ENCODE measurements at places on chromosomes 1 and 21.

- peak; percentile 55 for DNase-seq
Measured at GRCh38 chr1:25695090-25695770, 78.6 kb downstream of the MAN1C1 start.

GRCh38 chr1:159562680-159563079 is 24.9 kb upstream of the APCS start:
- DNase-seq = no peak

DNA sequence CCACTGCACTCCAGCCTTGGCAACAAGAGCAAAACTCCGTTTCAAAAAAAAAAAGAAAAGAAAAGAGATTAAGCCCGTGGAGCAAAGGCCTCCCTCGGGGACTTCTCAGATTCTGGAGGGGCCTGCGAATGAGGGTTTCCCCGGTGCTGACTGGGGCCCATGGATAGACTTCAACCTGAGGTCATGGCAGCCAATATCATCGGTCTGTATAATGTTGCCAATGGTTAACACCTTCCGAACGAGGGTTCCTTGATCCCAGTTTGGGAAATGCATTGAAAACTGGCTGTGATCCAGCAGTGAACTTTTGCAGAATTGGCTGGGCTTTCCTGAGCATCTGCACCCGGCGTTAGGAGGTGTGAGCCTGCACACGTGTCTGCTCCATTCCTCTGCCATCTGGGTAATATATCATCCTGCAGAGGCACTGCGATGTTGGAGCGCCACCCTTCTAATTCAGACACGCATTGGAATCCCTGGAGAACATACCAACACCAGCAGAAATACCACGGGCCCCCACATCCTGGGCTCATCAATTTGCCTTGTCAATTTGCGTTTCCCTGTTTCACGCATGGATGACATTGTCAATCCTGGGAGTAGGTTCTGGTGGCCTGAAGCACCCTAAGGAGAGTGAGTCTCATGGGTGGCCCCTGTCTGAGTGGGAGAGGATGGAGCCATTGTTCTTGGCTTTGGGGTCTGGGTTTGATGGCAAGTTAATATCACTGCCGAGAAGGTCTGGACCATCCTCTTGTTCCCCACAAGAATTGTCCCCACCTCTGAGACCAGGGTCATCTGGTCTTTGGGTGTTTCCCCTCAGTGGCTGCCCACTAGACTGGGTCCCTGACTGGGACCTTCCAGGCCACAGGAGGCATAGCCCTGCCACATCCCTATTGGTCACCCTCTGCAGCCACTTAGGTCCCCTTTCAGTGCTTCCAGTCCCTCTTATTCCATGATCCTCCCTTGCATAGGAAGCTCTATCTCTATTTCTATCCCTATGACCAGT is 441.0 kb downstream of the PTPRU start:
- DNase-seq = no peak

DNA sequence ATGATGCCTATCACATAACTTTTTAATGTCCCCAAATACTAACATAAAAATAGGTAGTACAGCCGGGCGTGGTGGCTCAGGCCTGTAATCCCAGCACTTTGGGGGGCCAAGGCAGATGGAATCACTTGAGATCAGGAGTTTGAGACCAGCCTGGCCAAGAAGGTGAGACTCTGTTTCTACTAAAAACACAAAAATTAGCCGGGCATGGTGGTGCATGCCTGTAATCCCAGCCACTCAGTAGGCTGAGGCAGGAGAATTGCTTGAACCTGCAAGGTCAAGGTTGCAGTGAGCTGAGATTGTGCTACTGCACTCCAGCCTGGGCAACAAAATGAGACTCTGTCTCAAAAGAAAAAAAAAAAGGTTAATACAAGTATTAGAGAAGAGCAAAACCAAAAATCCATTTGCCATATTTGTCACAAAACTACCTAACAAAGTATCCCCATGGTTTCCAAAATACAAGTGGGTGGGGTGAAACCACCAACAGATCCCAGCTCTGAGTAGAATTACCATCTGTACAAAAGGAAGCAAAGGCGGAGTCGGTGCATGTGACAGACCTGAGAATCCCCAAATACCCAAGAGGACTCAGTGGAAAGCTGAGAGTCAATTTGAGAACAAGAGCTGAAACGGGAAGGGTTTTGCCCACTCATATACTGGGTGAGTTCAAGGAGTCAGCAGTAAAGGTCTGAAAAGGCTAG is 113.2 kb downstream of the TOMM20 start:
- no peak for DNase-seq

- DNase-seq = no peak
Measured at GRCh38 chr1:89578151-89578550, 53.5 kb downstream of the LRRC8B start.

- DNase-seq = no peak
Measured at GRCh38 chr1:38360807-38361206, 314.2 kb upstream of the POU3F1 start.

- no peak for DNase-seq
Measured at GRCh38 chr1:99748419-99748818, 18.0 kb downstream of the FRRS1 start.

- DNase-seq = peak; percentile 86
Measured at GRCh38 chr1:8873506-8874229, 4.8 kb downstream of the ENO1 start.

DNA sequence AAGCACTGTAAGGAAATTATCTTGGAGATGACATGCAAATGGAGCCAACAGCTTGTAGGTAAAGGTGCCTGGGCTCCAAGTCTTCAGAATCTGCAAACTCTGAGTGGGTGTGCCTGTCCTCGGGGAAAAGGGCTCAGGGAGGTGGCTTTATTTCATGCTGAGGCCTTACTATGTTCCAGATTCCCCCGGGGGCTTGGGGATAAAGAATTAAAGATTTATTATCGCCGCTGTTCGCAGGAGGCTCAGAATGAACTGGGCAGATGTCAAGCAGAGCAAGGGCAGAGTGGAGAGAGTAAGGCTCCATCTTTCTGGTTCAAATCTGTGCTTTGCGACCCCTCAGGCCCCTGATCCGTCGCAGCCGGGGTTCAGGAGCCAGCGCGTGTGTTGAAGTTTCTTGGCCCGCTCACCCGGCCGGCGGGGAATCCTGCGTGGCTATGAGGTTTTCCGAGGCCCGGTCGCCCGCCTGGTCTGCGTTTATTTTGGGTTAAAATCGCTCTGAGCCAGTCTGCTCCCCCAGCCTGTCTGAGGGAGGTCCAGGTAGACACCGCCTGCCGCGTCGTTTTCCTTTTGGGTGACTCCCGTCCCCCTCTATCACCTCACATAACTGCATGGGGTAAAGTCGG is 19.5 kb downstream of the RHOU start:
- DNase-seq = no peak

DNA sequence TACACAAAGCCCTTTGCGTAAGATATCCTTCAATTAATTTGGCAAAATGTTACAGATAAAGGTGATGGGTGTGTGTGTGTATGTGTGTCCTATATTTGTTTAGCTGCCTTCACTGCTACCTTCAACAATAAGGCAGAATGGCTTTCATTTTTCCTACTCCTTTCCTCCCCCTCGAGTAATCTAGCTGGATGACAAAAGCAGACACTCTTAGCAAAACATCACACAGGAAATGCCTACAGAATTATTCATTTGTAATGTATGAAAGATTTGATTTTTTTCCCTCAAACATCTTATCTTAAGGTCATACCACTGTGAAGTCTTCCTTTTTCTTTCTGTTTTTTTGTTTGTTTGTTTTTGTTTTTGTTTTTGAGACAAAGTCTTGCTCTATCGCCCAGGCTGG is 10.6 kb downstream of the PTPN22 start:
- DNase-seq = no peak

DNA sequence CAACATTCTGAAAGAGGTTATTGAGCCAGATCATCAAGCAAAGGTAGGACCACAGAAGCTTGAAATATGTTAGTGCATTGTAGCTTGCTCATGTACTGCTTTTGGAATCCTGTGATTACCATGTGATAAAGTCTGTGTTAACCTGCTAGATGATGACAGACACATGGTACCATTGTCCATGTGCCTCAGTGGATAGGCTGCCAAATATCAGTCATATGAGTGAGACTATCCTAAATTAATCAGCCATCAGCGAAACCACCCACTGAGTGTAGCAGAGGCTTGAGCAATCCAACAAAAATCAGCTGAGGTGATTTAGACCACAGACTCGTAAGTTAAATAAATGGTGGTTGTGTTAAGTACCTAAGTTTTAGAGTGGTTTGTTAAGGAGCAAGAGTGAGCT is 32.7 kb upstream of the CRB1 start:
- no peak for DNase-seq

GRCh38 chr1:36327421-36328087 is 4.1 kb upstream of the EVA1B start:
- no peak for DNase-seq

DNA sequence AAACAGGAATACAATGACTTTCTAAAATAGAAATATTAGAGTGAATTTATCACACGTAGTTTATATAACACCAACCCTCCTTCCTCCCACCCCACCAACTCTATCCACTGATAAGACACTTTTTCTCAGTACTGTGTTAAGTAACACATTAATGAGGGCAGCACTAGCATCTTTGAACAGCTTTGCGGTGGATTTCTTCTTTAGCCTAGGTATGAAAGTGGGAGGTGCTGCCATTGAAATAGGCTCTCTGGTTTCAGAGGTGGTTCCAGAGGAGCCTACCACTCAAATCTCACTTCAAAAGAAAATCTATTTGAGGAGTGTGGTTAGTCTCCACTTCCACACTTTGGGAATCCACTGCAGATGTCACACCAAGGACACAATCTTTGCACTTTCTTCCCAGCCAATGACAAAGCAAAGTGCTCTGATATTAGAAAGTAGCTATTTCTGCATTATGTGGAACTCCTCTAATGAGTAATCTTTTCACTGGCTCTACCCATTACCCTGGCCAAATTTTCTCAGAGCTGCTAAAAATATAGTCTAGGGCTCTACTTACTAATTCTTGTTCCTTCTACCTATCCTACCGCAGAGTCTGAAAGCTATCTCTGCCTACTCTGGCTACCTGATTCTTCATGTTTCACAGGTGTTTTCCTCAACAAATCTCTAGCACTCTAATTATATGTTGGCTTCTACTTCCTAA is 1667.8 kb downstream of the MRPL39 start:
- DNase-seq = no peak

DNA sequence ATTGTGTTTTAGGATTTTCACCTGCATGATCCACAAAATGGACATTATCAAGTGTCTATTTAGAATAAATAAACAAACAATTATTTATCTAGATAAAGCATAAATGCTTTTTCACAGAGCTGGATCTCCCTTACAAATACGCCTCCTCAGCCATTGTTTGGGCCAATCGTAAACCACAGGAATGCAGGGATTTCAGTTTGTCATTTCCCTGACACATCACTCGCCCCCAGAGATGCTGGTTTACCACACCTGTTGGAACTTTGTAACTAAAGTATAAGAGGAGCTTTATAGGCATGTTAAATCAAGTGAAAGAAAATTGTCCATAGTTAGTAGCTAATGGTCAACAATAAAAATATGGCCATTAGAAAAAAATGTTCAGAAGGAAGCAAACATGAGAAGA is 40.3 kb downstream of the GPR88 start:
- DNase-seq = no peak

- no peak for DNase-seq
Measured at GRCh38 chr1:228267962-228268880, 60.4 kb downstream of the OBSCN start.

- DNase-seq = no peak
Measured at GRCh38 chr21:29817450-29817849, 122.3 kb downstream of the GRIK1 start.

Measured in colonic mucosa (tissue), 4 donors.